ENCODE measurements at places on chromosomes 3 and 15.

DNA sequence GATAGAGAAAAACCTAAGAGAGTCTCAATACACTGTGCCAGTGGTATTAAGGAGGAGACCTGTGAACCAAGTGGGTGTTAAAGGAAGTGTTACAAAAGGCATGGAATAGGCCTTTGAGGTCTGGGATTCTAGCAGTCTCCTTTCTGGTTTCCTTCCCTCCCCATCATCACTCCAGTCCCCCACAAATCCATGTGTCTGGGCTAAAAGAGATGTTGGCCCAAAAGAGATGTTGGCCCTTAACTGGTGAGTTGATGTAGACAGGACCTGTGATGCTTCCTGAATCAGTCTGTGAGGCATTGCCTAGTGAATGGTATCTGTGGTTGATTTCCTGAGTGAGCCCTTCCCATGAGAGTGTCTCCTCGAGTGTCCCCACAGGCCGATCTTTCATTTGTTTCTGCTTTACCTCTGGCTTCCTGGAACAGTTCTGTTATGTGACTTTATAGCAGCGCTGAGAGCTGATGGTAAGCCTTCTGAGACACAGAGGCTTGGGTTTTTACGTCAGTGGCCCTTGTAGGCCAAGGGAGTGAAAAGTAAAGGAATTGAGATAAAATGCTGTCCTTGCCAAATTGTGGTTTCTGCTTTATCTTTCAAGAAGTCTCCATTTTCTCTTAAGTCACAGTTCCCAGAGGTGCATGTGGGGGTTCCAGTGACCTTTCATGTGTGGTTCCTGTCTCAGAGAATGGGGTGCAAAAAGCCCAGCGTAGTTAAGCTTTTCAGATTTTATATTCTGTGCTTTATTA, 87.8 kb downstream of the KLHL25 start:
- peaks cover 74% of the 10 kb centered on the region for H3K4me1 ChIP-seq
- peak overlapping the region; percentile 57 for H3K4me3 ChIP-seq
- H3K36me3 ChIP-seq = peaks cover 24% of the 10 kb centered on the region
- H3K27ac ChIP-seq = peak overlapping the region; percentile 88
- DNase-seq = peak; percentile 79
- no peaks in the 10 kb centered on the region for H3K27me3 ChIP-seq

DNA sequence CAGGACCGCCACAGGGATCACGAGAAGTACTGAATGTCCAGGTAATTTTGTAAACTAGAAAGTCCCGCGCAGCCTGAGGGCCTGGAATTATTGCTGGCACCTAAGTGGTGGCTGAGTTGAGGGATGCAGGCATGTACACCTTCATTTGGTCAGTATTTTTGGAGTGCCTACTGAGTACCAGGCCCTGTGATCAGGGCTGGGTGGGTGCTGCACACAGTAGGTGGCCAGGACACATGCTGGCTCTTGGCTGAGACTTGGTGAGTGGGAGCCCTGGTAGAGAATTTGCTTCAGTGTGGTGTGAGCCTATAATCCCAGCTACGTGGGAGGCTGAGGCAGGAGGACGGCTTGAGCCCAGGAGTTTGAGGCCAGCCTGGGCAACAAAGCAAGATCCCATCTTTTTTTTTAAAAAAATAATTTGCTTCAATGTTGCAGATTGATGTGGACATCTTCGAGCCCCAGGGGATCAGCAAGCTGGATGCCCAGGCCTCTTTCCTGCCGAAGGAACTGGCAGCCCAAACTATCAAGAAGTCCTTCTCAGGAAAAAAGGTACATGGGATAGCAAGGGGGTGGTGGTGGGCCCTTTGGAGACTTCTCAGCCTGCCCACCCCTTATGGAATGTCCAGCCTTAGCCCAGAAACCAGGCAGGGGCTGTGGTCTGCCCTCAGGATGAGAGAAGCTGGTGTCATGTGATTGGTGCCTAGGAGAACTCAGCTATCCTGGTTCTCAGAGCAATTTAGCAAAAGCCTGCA, 2.6 kb downstream of the ITIH1 start:
- no peak overlapping the region for H3K27ac ChIP-seq
- H3K27me3 ChIP-seq = no peaks in the 10 kb centered on the region
- DNase-seq = no peak
- no peak overlapping the region for H3K4me3 ChIP-seq

DNA sequence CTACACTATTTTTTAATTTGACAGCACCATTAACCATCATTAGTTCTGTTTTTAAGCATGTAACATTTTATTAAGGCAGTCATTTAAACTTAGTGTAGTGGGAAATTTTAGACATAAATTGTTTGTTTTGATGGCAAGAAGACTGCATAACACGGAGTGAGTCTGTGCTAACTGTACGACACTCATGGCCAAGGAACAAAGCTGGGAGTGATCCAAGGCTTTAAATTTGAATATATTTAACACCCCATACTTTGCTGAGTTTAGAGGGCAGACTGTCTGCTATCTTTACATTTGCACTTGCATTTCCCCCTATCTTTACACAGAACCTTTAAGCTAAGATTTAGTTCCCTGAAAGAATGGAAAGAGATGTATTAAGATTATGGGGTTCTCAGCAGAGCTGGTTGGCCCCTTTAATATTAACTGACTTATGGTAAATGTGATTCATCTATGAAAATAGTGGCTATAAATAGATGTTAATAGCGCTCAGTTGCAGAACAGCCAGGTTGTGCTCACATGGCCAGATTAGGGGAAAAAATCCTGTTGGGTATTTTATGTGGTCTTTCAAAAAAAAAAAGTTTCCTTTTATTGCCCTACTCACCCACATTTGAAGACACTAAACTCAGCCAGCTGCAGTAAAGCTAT, 120.7 kb downstream of the CMSS1 start:
- no peaks in the 10 kb centered on the region for H3K27me3 ChIP-seq
- no peaks in the 10 kb centered on the region for H3K36me3 ChIP-seq
- H3K4me3 ChIP-seq = no peak overlapping the region
- DNase-seq = no peak
- H3K27ac ChIP-seq = no peak overlapping the region

DNA sequence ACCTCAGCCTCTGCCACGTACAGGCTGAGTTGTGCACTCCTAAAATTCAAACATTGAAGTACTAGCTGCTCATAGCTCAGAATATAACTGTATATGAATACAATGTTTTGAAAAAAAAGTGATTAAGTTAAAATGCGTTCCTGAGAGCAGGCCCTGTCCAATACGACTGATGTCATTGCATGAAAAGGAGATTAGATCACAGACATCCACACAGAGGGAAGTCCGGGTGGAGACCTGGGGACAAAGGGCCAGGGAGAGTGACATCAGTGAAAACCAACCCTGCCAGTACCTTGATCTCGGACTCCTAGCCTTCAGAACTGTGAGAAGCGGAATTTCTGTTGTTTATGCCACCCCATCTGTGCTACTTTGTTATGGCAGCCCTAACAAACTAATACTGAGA, 311.4 kb upstream of the NR2F2 start:
- no peaks in the 10 kb centered on the region for H3K4me1 ChIP-seq
- no peaks in the 10 kb centered on the region for H3K27me3 ChIP-seq
- H3K27ac ChIP-seq = no peak overlapping the region
- H3K36me3 ChIP-seq = no peaks in the 10 kb centered on the region
- DNase-seq = no peak

GRCh38 chr3:134074790-134075567, 45.3 kb upstream of the SLCO2A1 start:
- no peak for DNase-seq
- H3K36me3 ChIP-seq = no peaks in the 10 kb centered on the region
- H3K4me3 ChIP-seq = no peak overlapping the region
- H3K4me1 ChIP-seq = no peaks in the 10 kb centered on the region

DNA sequence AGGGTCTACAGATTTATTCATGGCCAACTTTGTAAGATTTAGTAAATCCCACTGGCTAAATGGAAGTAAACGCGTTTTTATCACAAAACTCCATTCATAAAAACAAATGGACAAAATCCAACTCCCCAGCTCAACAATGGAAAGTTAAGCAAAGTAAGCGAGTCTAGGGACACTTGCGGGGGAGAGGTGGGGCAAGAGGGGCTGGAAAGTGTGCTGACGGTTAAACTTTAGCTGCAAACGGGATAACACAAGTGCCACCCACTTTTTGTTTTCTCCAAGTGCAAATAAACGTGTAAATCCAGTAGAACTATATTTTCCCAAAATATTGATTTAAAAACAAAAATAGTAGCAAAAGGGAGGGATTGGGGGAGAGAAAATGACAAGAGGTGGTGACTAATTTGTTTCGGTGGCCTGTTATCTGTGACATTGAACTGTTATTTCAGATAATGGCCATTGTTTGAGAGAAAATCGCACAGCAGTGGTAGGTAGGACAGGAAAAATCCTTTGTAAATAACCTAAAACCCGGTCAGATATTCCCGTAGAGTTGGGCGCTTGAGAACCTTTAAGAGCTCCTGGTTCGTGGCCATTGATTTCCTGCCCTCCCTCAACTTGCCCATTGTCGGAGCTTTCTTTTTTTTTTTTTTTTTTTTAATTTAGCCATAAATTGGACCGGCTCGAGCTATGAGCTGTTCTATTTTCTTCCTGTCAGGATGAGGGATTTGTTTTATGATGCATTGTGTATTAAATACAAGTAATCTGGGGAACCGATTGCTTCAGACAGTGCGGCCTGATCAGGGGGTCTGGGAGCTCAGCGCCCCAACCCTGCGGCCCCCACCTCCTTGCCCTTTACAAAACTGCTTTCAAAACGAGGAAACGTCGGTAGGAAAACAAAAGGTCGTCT, 514.8 kb downstream of the MECOM start:
- no peak overlapping the region for H3K27ac ChIP-seq
- H3K4me3 ChIP-seq = no peak overlapping the region
- H3K27me3 ChIP-seq = peaks cover 22% of the 10 kb centered on the region
- H3K36me3 ChIP-seq = no peaks in the 10 kb centered on the region
- peaks cover 12% of the 10 kb centered on the region for H3K4me1 ChIP-seq

DNA sequence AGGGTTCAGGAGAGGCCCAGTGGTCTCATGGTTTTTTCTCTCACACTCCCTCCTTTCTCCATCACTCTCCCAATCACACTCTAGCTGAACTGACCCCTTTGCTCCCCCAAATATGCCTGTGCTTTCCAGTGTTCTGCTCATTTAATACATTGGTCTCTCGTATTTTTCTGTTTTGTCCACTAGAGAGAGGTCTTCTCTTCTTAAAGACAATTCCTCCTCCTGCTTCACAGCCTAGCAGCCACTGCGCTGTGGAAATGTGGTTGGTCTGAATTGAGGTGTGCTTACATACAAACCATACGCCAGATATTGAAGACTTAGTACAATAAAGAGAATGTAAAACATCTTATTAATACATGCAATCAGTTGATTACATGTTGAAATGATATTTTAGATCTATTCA, 60.6 kb upstream of the XCR1 start:
- H3K4me1 ChIP-seq = no peaks in the 10 kb centered on the region
- DNase-seq = no peak
- no peaks in the 10 kb centered on the region for H3K36me3 ChIP-seq
- H3K27ac ChIP-seq = no peak overlapping the region
- H3K27me3 ChIP-seq = no peaks in the 10 kb centered on the region

DNA sequence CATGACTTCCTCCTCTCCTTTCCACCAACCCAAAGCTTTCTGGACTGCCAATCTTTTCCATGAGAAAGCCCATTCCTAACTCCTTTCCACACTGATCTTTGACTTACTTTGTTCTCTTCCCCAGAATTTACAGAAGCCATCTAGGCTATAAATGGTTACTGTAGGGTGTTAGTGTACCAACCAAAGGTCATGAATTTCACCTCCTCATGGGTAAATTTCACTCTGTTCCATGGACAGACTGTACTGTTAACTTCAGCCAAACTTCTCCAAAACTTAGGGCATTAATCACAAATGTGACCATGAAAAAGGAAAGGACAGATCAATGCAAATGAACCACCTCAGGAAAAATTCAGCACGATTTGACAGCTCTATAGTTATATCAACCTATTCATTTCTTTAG, 54.9 kb downstream of the ATOSA start:
- H3K36me3 ChIP-seq = no peaks in the 10 kb centered on the region
- no peak overlapping the region for H3K4me3 ChIP-seq
- H3K4me1 ChIP-seq = no peaks in the 10 kb centered on the region
- H3K27me3 ChIP-seq = no peaks in the 10 kb centered on the region
- H3K27ac ChIP-seq = no peak overlapping the region
- no peak for DNase-seq

DNA sequence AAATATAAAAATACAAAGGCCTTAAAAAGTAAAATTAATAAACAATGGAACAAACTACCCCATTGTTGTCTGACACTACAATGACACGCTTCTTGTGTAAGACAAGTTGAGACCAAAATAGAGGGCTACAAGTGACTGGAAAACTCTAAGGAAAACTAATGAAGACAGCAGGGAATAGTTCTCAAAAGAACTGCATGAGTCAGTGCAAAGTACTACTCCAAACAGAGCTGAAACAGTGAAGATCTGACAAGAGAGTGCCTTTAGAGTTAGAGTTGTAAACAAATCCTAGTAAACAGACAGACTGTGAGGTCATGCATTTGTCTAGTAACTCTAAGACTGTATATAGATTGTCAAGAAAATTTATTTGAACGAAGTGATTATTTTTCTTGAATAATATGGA, 233.9 kb downstream of the BBX start:
- no peak overlapping the region for H3K27ac ChIP-seq
- H3K27me3 ChIP-seq = no peaks in the 10 kb centered on the region
- DNase-seq = no peak
- H3K36me3 ChIP-seq = peaks cover 3% of the 10 kb centered on the region
- no peak overlapping the region for H3K4me3 ChIP-seq

GRCh38 chr3:87298111-87298718, 21.8 kb upstream of the POU1F1 start:
- no peak overlapping the region for H3K4me3 ChIP-seq
- H3K4me1 ChIP-seq = no peaks in the 10 kb centered on the region
- no peak for DNase-seq
- H3K27ac ChIP-seq = no peak overlapping the region
- no peaks in the 10 kb centered on the region for H3K27me3 ChIP-seq

GRCh38 chr3:46632792-46633191, 20.5 kb downstream of the FAM240A start:
- H3K4me3 ChIP-seq = no peak overlapping the region
- no peaks in the 10 kb centered on the region for H3K36me3 ChIP-seq
- no peak for DNase-seq

DNA sequence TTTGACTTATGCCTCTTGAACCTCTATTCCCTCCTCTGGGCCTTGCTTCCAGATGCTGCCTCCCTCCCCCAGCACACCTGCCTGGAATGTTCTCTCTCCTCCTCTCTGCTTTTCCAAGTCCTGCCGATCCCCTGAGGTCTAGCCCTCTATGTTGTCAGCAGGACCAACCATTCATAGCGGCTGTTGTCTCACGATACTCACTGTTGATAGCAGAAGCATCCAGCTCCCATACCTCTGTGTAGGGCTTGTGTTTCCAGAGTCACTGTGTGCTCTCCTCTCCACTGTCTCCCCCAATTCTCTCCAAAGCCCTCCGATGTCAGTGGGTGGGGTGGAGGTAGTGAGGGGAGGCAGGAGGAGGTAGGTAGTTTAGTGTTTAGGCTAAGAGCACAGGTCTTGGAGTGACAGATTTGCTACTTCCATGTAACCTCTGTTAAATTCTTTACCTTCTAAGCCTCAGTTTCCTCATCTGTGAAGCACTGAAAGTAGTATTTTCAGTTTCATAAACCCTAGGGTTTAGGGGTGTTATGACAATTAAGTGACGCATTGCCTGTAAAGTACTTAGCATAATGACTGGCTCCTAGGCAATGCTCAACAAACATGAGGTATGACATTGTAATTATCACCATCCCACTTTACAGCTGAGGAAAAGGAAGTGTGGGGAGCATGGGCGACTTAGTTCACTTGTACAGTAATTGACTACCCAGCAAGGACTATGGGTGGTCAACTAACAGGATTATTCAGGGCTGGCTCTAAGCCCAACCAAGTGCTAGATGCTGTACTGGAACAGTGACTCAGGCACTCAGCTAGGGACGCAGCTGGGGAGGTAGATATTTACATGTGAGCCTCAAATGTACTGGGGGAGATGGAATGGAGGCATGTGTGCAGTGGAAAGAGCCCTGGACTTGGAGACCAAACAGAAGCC, 122.8 kb downstream of the CACNA1D start:
- no peaks in the 10 kb centered on the region for H3K4me1 ChIP-seq
- no peak overlapping the region for H3K4me3 ChIP-seq
- H3K27ac ChIP-seq = no peak overlapping the region
- H3K36me3 ChIP-seq = no peaks in the 10 kb centered on the region
